Stimulated activated CD4-positive, alpha-beta T cell treated with anti-CD3 and anti-CD28 coated beads, TNF-alpha, amount 100 ng/mL, for 24 hours (primary cell): ENCODE measurements at places on chromosomes 5 and 9.

- DNase-seq = no peak
These were observed 124.0 kb upstream of the TAF11L2 start for GRCh38 chr5:17373814-17374556.

GRCh38 chr5:86404256-86404655, 213.5 kb upstream of the COX7C start:
- DNase-seq = no peak

DNA sequence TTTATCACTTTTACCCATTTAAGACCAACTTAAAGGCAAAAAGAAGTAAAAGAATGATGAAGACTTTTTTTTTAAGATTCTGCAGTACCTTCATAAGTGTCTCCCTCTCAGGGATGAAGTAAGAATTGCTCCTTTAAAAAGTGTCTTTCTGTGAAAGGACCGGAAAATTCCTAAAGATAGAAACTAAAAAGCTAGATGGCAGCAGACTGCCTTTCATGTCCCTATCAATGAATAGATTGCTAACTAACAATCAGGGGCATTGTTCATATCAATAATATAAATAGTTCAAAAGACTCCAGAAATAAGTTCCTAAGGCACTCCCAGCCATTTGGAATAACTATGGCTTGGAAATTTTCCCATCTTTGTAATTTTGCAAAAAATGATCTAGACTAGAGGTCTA, 558.0 kb downstream of the PDE4D start:
- no peak for DNase-seq

- no peak for DNase-seq
These were observed 122.3 kb downstream of the CMYA5 start for GRCh38 chr5:79811904-79812303.
